ENCODE measurements at places on chromosomes 1 and 21.

DNA sequence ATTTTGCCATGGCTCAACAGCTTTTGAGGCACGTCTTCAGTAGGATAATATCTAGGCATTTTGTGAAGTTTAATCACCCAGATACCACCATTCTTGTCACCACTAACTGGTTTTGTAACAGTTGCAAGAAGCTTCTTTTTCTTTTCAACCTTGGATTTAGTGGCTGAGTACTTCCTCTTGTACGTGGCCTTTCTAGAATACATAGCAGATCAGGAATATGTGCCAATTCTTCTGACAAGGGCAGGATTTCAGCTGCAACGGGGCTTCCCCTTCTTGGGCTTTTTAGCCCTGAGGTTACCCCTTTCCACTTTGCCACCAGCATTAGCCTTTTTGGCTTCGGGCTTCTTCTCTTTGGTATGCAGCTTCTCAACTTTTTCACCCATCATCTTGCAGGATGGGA lies 79.3 kb upstream of the WARS2 start:
- DNase-seq: no peak

- no peak for DNase-seq
These were observed 39.1 kb upstream of the TRAPPC10 start for GRCh38 chr21:43972850-43973633.

GRCh38 chr1:172581779-172582178 lies 48.8 kb downstream of the SUCO start:
- no peak for DNase-seq

GRCh38 chr1:235831148-235831547 lies 35.6 kb downstream of the LYST start:
- no peak for DNase-seq

DNA sequence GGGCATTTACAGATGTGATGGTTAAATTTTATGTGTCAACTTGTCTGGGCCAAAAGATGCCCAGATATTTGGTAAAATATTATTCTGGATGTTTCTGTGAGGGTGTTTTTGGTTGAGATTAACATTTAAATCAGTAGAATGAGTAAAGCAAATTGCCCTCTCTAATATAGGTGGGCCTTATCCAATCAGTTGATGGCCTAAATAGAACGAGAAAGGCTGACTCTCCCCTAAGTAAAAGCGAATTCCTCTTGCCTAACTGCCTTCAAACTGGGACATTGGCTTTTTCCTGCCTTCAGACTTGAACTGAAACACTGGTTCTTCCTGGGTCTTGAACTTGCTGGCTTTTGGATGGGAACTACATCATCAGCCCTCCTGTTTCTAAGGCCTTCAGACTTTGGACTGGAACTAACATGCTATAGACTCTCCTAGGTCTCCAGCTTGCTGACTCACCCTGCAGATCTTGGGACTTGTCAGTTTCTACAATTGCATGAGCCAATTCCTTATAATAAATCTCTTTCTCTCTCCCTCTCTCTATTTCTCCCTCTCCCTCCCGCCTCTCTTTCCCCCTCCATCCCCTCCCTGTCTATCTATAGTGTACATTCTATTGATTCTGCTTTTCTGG lies 10.2 kb upstream of the NAV1 start:
- no peak for DNase-seq

GRCh38 chr1:222926566-222926965 lies 111.7 kb downstream of the DISP1 start:
- no peak for DNase-seq
